ENCODE measurements at places on chromosomes 3 and 15.

GRCh38 chr15:76199106-76200082 is 111.9 kb downstream of the ETFA start:
- no peak for DNase-seq

GRCh38 chr3:45174234-45174633 is 28.1 kb upstream of the CDCP1 start:
- no peak for DNase-seq

DNA sequence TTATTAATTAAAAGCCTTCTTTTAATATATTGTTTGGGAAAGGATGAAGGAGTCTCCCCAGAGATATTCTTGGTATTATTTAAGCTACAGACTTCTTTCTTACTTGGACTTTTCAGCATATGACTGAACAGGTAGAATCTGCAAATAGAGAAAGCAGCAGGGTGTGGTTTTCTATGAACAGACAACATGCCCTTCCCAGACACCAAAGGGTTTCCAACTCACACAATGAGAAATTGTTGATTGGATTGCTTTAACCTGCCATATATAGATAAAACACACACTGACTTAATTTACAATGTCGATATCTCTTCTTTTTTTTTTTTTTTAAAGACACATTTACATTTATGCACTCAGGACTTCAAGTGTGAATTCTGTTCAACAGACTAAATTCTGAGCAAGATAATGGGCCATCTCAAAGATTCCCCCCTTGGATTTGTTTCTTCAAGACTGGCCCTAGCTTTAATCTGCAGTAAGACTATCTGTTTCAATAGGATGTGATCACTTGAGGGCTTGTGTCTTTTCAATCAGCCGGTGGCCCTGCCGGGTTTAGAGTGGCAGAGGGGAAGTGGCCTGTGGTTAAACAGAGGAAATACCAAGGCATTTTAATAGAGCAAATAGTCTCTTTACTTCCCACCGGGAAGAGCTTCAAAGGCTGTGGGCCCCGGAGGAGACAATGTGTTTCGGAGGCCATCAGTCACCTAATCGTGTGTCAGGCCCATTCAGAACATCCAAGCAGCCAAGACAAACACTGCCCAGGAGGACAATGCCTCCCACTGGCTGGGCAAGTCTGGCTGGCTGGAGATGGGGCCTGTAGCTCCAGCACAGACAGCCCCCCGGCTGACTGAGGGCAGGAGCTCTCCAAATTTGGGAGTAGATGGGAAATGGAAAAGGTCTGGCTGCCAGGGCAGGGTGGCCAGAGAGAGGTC is 6.1 kb downstream of the IL17RD start:
- no peak for DNase-seq

GRCh38 chr3:111794711-111795110 is 64.4 kb upstream of the PHLDB2 start:
- DNase-seq: no peak

DNA sequence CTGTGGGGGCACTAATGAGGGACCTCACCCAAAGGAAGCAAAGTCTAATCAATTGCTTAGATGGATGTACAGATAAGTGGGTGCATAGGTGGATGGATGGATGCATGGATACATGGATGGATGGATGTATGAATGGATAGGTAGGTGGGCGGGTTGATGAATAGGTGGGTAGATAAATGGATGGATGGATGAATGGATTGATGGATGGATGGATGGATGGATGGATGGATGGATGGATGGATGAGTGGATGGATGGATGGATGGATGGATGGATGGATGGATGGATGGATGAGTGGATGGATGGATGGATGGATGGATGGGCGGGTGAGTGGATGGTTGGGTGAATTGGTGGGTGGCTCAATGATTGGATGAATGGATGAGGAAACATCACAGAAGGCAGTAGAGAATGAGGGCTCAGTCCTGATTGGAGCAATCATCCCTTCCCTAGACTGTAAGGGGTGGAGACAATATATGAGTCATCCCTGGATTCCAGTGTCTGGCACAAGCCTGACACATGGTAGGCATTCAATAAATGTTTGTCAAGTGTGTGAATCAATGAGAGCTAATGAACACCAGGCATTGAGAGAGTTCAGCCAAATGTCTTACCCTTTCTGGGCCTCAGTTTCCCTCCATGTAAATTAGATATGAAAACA is 40.4 kb upstream of the PXYLP1 start:
- no peak for DNase-seq

GRCh38 chr15:37058316-37058985 is 41.9 kb downstream of the MEIS2 start:
- DNase-seq: no peak

DNA sequence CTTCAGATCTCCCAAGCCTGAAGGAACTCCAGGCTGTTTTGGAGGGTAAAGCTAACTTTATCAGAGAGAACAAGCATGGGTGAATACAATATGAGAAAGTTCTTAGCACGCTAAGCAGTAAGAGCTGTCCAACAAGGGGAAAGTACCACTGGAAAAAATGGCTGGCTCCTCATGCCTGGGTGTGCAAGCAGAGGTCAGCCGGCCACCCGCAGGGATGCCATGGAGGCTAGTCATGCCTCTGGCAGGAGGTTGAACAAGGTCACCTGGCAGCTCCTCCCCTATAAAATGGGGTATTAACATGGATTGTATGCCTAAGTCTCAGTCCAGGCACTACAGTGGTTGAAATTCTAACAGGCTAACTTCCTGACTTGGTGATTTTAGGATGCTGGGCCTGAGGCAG is 75.4 kb upstream of the SLC6A1 start:
- no peak for DNase-seq

GRCh38 chr15:40028853-40029252 is 10.1 kb downstream of the SRP14 start:
- no peak for DNase-seq

DNA sequence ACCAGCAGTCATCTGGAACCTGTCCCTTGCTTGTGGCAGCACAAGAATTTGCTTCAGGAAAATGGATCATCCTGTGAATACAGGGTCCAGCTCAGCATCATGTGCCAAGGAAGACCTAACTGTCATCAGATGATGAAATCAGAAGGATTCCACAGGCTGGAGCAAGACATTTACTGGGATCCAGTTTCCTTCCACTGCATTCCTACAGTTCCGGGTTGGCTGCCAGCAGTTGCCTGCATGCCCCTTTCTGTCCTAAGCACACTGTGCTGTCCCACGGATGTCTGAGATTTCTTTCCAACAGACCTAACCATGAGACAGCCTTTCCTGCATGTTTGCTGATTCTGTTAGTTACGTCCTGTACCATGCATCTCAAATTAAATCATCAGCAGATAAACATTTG is 140.7 kb downstream of the IMPG2 start:
- DNase-seq: no peak

GRCh38 chr3:55191911-55192775 is 264.3 kb upstream of the LRTM1 start:
- no peak for DNase-seq

- DNase-seq: no peak
Observed at GRCh38 chr3:27993051-27993450, 248.4 kb upstream of the CMC1 start.

GRCh38 chr15:48459571-48460442 is 128.6 kb downstream of the DUT start:
- DNase-seq: no peak

DNA sequence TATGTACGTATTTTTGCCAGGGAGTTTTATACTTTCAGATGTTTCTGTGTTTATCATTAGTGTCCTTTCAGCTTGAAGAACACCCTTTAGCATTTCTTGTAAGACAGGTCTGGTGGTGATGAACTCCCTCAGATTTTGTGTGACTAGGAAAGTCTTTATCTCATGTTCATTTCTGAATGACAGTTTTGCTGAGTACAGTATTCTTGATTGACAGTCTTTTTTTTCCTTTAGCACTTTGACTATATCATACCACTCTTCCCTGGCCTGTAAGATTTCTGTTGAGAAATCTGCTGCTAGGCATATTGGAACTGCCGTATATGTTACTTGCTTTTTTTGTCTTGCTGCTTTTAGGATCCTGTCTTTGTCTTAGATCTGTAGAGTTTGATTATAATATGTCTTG is 5.8 kb downstream of the LNP1 start:
- DNase-seq: no peak

GRCh38 chr3:79968418-79968817 is 200.6 kb upstream of the ROBO1 start:
- no peak for DNase-seq

GRCh38 chr3:60980342-60980692 is 270.9 kb downstream of the FHIT start:
- no peak for DNase-seq

DNA sequence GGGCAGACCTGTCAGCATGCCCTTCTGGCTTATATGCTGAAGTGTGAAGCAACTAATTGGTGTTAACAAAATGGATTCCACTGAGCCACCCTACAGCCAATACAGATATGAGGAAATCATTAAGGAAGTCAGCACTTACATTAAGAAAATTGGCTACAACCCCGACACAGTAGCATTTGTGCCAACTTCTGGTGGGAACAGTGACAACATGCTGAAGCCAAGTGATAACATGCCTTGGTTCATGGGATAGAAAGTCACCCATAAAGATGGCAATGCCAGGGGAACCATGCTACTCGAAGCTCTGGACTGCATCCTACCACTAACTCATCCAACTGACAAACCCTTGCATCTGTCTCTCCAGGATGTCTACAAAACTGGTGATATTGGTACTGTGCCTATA is 9.4 kb downstream of the PIK3CB start:
- DNase-seq: no peak

DNA sequence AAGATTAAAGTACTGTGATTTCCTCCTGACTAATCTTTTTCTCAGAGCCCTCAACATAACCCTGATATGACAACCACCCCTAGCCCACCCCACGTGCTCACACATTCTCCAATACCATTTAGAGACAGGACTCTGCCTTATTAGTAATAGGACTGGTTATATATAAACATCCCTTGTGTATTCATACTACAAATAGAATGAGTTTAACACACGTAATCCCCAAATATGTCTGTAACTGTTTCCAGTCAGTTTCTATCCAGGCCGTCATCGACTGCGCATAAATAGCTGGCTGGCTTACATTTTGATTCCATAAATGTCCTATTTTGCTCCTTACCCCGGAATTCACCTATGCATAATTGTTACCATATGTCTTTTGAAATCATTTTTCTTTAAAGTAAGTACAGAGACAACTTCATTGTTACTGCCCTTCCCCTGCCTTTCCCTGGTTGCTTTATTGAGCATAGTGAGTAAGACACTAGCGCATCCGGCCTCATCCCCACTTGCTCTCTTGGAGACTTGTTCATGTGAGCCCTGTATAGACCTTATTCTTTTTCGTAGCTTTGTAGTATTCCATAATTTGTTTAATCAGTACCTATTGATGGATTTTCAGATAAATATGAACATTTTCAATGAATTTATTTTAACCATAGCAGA is 3.5 kb upstream of the P2RY14 start:
- no peak for DNase-seq

- no peak for DNase-seq
Observed at GRCh38 chr3:177852001-177852807, 654.9 kb upstream of the TBL1XR1 start.

- no peak for DNase-seq
Observed at GRCh38 chr3:67647390-67647878, 7.0 kb downstream of the SUCLG2 start.

GRCh38 chr3:47464588-47464987 is 11.2 kb downstream of the SCAP start:
- DNase-seq: no peak

GRCh38 chr3:172321035-172321434 is 127.2 kb downstream of the GHSR start:
- DNase-seq: no peak

GRCh38 chr3:182104881-182105280 is 393.2 kb downstream of the SOX2 start:
- no peak for DNase-seq

DNA sequence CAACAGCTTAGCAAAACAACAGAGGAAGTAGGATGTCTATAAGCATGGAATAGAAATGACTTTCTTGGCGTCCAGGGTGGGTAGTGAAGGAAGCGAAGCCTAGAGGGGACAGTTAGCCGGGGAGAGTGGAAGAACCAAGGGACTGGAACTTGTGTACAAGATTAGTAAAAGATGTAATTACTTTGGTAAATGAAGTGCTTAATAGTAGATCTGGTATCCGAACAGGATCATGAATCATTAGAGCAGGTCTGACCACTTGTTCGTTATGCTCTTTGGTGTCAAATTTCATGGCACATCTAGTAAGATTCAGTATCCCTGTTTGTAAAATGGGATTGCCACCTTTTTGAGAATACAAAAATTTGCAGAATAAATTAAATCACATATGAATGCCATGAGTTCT is 112.5 kb upstream of the MLF1 start:
- no peak for DNase-seq

- no peak for DNase-seq
Observed at GRCh38 chr15:41536866-41537265, 7.2 kb downstream of the RPAP1 start.

- DNase-seq: no peak
Observed at GRCh38 chr3:53137835-53138446, 7.7 kb upstream of the RFT1 start.

DNA sequence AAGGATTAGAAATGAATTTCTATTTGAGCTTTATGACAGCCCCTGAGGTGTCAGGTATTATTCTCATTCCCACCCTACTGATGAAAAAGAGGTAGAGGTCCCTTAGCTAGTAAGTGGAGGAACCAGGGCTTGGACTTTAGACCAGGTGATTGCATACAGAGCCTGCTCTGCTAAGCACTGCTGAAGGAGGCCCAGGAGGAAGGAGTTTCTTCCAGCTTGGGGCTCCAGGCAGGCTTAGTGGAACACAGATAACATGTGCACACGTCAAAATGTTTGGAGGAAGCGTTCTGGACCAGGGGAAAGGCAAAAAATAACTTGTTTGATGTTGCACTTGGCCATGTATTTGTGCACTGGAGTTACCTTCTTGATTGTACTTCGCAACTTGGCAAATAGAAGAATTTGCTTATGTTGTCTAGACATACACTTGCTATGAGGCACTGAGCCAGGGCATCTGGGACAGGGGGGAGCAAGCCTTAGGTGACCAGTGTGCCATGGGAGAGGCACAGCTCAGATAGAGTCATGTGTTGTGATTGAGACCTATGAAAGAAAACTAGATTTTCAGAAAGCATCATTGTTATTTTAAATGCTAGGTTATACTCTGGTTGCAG is 22.4 kb downstream of the IFT122 start:
- DNase-seq: no peak

GRCh38 chr15:50353251-50353974 is 1.6 kb downstream of the GABPB1 start:
- no peak for DNase-seq

DNA sequence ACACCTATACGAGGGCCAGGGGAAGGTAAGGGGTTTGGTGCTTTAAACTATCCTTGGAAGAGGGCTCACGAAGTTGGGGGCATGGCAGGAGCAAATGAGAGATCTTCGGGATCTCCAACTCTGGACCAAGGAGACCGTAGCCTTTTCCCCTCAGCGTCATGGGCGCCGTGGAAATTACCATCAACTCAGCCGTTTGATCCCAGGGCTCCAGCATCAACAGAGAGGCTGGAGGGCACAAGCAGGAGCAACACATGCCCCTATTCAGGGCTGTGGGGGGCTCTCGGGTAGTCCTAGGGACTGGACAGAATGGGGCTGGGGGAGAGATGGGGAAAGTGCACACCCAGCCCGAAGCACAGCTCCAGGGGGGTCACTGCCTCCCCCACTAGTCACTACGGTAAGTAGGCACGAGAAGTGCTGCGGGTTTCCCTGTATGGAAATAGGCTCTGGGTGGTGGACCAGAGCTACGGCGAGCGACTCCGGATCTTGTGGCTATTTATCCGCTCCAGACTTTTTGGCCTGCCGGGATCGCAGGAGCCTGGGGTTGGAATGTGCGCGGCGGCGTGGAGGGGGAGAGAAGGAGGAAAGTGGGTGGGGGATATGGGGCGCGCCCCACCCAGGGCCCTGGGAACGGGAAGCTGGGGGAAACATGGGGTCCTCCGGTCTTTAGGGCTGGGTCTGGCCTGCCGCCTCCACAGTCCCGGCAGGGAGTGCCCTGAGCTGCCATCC is 539 bp upstream of the LAMB2 start:
- DNase-seq: peak; percentile 26
